ENCODE measurements at places on chromosomes 2 and 18.

- DNase-seq = no peak
Observed at GRCh38 chr2:42123426-42123825, 45.7 kb upstream of the EML4 start.

DNA sequence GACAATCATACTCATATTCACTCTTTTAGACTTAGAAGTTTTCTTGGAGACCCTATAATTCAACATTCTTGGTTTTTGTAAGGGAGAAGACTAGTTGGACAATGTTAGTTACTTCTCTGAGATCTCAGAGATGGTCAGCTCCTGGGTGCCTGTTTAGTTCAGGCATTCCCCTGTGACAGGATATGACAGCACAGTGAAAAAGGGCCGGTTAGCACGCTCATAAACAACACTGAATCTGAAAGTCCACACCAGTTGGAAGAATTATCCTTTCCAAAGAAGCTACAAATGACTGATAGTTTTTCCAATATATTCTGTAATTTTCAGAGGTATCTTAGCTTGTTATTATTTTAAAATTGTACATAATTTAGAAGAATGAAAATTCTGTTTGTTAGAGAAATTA is 75.7 kb downstream of the ADAM23 start:
- DNase-seq = no peak

DNA sequence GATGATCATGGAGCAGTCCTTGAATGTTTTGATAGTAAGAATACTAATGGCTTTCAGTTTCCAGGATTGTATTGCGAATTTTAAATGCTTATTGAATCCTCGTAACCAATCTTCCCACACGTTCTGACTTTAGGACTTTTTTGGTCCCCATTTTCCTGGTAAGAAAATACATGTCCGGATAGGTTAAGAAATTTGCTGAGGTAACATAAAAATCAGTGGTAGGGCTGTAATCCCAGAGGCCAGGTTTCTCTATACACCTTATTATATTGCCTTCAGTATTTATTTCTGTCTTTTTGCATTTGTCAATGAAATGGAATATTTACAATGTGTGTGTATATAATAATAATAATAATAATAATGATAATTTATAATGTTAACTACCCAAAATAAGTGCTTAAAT is 603.2 kb downstream of the TMEM182 start:
- DNase-seq = no peak

GRCh38 chr18:52288403-52289004 is 51.5 kb upstream of the DCC start:
- DNase-seq = no peak

- no peak for DNase-seq
Observed at GRCh38 chr2:227671170-227671905, 4.7 kb downstream of the SCYGR5 start.

GRCh38 chr2:108575132-108575966 is 41.1 kb downstream of the LIMS1 start:
- DNase-seq = no peak

- DNase-seq = no peak
Observed at GRCh38 chr2:65663831-65664407, 231.5 kb upstream of the SPRED2 start.

DNA sequence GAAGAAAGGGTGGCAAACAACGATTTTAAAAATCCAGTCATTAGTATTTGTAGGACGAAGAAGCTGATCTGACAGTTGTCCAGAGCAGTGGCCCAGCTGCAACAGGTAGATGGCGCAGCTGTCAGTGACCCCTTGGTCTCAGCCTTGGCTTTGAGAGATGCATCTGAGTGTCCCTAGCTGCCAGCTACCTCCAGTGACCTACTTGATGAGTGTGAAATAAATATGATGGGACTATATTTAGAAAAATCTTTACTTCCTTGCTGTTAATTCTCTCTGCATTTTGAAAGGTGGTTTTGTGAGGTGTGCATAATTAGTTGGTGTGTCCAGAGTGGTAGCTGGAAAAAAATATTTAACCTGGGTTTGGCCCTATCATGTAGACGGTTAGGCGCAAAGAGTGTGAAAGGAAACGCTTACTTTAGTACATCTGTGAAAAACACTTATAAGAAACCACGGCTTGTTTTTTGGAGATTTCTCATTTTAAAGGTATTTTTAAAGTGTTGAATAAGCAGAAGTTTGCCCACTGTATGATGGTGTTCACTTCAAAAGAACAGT is 963 bp downstream of the INPP1 start:
- no peak for DNase-seq

DNA sequence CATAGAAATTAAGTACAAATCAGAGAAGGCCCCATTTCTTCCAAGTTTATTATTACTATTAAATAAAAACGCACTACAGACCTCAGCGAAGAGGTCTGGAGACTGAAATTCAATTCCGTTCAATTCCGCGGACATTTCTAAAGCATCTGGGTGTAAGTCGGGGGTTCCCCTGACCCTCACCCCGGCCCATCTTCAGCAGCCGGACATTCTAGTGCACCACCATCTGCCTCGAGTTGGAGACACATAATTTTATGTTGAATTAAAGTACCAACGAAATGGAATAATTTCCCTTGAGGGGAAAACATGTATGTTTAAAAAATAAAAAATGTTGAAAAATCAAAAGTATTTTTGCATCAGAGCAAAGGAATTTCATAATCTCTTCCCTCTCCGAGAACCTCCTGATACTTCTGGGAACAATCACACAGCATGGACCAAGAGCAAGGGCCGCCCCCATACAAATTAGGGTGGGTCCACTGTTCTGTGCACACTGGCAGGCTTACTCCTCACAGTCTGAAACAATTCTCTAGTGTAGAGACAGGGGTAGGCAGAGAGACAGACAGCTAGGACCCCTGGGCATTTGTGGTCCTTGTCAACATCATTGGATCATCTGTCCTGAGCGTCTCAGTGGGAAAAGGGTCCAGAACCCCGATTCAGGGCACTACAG is 29.3 kb downstream of the MBP start:
- DNase-seq = no peak

DNA sequence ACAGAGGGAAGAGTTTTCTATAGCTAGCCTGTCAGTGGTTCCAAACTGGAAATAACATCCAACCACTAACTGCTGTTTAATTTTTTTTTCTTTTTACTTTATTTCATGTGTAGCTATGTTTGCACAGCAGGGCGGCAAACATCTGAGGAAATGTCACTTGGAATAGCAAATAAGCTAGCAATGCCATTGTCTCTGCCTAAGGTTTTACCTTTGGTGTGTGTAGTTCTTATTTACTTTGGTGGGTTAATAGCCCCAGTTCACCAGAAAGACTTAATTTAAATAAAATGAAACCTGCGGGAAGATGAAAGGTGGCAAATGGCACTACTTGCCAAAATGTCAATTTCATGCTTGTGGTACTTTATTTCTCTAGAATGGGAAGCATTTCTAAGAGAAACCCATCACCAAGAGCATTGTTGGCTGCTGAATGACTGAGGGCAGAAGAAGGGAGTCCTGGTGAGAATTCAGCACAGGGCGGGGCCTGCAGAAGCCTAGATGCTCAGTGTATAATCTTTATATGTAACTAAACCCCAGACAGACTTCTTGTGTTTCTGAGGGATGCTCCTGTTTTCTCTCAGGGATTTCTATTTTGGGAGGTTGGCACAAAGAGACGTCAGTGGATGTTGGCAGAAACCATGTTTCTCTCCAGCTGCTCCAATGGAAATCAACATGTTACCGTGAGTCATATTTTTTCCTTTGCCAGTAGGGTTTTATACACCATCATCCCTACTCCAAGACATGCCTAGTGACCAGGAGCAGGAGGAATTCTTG is 300.4 kb upstream of the NT5C1B start:
- no peak for DNase-seq

DNA sequence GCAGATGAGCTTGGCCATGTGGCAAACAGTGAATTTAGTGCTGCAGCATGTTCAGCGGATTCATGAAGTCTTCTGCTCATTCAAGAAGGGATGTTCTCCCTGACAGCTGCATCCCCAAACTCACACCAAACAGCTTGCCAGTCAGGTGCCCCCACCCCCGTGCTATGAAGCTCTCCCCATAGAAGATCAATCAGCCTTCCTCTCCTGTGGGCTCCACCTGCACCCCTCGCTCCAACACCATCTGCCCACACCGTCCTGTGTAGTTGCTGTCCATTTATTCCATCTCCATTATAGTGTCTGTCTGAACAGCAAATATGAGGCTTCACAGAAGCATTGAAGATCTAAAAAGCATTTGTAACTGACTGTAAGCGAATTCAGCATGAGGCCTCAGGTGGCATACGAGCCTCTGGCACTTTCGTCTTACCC is 218.9 kb downstream of the BCL2 start:
- DNase-seq = no peak

- no peak for DNase-seq
Observed at GRCh38 chr18:49968644-49969309, 155.4 kb upstream of the ACAA2 start.

DNA sequence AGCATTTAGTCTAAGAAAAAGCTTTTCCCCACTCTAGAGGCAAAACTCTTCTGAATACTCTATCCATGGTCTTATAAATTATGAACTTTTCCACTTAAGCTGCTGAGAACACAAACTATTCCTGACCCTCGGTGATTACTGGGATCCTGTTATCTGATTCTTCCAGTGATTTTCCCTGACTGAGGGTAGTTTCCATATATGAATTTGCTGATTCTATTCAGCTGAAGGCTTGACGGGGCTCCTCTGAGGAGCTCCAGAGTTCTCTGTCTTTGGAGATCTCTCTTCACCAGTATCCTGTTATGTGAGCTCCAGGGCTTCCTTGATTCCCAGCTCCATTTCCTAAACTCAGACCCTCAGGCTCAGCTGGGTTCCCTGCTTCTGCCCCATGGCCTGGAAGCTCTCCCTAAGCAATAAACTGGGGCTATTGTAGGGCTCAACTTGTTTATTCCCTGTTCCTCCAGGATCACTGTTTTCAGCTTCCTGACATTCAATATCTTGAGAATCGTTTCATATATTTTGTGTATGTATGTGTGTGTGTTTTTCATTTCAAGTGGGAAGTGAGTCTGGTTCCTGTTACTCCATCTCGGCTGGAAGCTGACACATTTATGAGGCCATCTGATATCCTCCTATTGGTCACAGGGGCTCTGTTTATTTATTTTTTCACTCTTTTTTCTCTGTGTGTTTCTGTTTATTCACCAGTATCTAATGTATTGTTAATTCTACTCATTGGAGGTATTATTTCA is 78.2 kb downstream of the ARHGAP28 start:
- DNase-seq = no peak

DNA sequence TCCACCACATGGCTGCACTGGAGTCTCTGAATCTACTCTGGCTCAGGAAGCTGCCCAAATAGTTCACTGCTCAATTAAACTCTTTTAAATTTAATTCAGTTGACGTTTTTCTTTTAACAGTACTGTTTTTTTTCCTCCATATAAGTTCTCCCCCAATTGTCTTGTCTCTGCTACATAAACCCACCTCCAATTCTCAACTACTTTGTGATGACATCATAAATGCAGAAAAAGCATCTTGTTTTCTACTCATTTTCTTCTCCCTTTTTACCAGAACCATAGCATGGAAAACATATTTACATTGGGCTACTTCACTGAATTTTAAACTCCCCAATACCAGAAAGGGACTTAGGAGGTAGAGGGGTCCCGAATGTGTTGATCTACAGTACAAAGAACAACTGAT is 270.4 kb downstream of the GPD2 start:
- no peak for DNase-seq

DNA sequence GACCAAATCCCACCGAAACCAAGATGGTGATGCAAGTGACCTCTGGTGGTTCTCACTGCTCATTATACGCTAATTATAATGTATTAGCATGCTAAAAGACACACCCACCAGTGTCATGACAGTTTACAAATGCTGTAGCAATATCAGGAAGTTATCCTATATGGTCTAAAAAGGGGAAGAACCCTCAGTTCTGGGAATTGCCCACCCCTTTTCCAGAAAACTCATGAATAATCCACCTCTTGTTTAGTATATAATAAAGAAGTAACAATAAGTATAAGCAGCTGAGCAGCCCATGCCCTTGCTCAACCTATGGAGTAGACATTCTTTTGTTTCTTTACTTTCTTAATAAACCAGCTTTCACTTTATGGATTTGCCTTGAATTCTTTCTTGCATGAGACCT is 31.0 kb upstream of the FMNL2 start:
- DNase-seq = no peak

DNA sequence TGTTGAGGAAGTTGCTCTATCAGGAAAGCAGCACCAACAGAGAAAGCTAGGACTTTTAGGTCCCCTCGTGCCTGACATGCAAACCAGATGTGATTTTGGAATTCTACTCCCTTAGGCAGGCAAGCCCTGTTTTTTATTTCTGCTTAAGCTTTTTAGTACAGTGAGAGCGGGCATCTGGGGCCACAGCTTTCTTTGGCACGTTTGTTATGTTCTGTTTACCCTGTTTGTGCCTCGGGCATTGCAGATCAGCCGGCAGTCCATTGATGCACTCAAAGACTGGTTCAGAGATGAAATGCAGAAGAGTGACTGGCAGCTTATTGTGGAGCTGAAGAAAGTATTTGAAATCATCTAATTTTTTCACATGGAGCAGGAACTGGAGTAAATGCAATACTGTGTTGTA is 61.9 kb downstream of the EIF5B start:
- DNase-seq = no peak

DNA sequence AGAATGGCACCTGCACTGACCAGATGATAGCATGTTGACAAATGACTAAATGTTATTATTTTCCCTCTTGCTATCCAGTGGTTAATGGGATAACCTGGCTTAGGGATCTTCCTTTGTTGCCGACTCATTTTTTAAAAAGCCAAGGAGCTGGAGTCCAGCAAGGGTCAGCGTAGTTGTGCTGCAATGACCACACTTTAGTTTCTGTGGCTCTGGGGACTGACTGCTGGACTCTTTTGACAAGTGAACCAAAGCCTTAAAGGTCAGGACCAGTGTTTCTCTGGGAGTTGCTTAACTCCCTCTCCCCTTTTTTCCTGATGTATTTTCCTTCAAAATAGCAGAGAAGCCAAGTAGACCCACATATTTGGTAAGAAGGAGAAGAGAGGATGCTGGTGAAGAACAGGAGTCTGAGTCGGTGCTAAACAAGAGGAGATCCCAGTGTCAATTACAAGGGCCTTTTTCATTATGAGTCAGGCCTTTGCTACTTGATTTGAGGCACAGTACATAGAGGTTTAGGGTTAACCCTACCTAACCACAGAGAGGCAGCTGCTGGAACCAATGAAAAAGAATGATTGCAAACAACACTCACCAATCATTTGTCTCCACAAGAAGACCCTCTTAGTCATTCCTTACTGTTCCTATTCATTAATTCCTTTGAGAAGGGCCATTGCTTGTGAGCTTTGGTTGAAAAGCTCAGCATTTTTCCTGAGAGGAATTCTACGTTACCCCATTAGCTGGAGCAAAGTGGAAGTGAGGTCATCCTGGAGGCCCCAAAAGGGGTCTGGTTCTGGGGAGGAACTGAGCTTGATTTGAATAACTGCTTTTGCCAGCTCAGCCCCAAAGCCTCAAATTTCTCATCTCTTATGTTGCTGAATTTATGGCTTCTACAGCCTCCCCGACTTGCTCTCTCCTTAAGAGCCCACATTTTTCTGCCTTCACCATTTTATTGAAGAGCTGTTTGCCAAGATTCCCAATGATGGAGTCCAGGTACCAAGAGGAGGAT is 137.6 kb upstream of the HNMT start:
- DNase-seq = no peak

All from retinal pigment epithelial cell (primary cell).